GF-D8 (cell line): ENCODE measurements at places on chromosomes 4 and X.

DNA sequence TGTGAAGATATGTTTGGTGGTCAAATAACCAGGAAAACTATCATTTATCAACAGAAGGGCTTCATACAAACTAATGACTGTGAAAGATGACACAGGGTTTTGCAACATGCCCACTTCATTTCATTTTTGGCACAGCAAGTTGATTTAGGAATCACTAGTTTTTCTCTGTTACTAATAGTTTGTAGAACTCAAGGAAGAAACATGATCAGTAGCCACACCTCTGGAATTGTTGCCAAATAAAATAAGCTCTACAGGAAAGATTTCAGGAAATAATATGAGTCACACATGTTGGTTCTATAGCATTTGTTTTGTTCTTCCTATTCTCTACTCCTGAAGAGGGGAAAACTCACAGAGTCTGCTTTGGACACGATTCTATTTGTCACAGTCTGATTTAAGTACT lies 255.4 kb downstream of the TLL1 start:
- no peak for DNase-seq

DNA sequence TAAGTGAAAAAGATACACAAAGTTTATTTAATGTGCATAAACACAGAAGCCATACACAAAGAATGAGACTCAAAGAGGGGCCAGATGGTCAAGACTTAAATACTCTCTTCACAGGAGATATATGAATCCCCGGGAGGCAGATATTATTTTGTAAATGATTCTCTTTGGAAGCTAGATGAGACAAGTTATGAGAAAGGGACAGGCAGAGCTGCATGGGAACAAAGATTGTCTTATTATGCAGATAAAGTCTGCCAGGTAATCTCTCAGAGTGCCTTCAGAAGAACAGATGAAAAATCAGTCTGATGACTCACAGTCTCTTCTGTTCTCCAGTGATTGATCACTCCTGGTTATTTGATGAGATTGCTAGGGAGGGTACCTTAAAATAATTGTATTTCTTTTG lies 89.0 kb downstream of the NAF1 start:
- DNase-seq: no peak

GRCh38 chr4:156596706-156597329 lies 374.8 kb downstream of the PDGFC start:
- no peak for DNase-seq

GRCh38 chrX:18707426-18708049 lies at the start of gene PPEF1:
Gene PPEF1 (plus strand): TSS chrX:18707645. CDS start chrX:18707781, 136 bp downstream.
- DNase-seq: no peak

- DNase-seq: no peak
Observed at GRCh38 chr4:121255986-121256750, 92.0 kb upstream of the TNIP3 start.

DNA sequence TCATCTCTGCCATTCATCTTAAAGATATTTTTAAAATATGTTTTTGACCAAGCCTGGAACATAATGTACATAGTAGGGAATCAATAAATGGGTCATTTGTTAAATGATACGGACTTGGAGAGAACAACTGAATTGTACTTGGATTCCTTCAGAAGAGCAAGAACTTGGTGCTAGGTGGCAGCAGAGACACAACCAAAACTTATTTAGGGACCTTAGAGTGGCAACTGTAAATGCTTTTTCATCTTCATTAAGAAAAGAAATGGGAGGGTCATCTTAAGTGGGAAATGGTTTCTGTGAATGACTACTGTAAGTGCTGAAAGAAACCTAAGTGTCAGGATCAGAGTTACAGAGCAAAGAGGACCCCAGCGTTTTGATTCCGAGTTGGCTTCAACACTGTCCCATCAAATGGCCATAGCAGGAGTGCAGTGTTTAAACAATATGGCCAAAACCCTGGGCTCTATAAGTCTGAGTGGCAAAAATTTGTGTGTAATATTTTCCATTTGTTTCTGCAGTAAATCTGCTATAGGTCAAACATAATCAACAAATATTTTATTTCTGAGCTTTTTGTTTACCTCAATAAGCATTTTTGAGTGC lies 213.6 kb downstream of the PALLD start:
- DNase-seq: no peak

GRCh38 chr4:18020145-18020670 lies 1.3 kb downstream of the LCORL start:
- no peak for DNase-seq

DNA sequence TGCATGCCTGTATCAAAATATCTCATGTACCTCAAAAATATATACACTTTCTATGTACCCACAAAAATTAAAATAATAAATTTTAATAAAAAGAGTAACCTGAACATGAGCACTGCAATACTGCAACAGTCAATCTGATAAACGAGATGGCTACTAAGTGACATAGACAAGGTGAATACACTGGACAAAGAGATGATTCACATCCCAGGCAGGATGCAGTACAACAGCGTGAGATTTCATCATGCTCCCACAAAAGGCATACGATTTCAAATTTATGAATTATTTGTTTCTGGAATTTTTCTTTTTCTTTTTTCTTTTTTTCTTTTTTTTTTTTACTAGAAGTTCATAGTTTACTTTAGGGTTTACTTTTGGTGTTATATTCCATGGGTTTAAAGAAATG lies 12.2 kb upstream of the FGF16 start:
- no peak for DNase-seq

GRCh38 chr4:37902738-37903693 lies 12.1 kb downstream of the TBC1D1 start:
- DNase-seq: no peak

GRCh38 chr4:153374442-153374841 lies 30.0 kb downstream of the MND1 start:
- no peak for DNase-seq

DNA sequence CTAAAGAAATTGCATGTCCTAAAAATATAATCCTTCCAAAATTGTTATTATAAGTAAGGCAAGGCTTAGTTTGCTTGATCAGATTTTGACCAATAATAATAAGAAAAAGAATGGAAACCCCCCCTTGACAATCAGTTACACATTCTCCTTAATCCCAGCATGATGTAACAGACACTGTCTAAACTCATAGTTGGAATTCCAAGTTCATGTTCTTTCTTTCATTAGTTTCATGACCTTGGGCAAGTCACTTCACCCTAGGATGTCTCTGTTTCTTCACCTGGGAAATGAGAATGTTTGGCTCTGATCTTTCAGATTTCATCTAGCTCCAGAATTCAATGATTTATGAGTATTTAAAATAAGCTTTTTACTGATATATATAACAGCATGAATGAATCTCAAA lies 64.8 kb downstream of the MAML3 start:
- no peak for DNase-seq

- no peak for DNase-seq
Observed at GRCh38 chr4:141858437-141858836, 222.1 kb downstream of the IL15 start.

DNA sequence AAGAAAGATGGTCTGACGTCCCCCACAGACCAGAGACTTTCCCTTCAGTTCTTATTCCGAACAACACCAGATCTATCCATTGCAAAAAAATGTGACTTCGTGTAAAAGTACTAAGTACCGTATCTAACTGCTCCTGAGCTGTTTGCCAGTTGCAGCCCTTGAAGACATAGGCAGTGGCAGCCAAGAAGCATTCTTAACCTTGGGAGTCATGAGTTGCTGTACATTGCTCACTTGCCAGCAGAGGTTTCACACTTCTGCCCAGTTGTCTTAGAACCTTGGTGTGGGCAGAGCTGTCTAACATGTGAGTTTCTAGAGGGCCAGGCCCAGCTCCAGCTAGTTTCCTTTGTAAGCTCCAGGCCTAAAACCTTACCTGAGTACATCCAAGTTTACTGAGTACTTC lies 10.5 kb upstream of the CHRDL1 start:
- no peak for DNase-seq
